NCI-H2171 treated with DMSO at 0.1 percent for 48 hours (cell line): ENCODE measurements at places on chromosomes 2 and 18.

DNA sequence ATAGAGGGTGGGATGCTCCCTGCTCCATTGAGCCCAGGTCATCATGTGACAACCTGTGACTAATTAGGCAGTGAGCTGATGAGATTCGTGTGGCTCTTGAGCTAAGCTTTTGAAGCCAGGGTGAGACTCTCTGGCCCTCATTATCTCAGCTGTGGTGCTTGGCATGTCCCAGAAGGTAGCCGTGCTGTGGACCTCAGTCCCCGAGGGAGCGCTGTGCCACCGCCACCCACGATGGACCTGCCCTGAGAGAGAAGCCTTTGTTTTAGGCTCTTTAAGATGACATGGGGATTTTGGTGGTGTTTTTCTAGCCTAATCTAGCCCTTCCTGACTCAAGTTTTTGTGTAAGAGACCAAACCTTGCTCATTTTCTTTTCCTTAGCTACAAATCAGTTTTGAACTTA, 66.4 kb downstream of the NEDD4L start:
- no peak for DNase-seq

DNA sequence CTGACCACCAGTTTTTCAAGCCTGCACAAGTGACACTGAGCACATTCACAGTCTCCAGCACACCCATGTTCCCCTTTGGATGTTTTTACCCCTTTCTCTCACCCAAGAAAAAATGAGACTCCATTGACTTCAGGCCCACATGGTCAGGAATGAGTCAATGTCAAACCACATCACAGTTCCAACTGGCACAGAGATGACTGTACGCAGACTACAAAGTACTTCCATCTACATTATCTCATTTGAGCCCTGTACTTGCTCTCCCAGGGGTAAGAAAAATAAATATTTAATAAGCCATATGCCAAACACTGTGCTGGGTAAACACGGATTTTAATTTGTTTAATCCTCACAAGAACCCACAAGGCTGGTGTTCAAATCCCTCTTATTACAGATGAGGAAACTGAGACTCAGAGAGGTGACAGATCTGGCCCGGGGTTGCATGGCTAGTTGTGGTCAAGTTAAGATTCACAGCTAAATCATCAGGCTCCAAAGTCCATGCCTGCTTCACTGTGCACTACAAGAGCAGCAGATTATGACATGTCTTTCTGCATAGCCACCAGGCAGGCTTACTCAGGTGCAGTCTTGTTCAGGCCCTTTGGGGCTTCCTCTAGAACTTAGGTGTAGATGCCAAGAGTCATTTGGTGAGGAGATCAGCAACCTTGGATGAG, 106.1 kb downstream of the TXNL1 start:
- peak; percentile 17 for DNase-seq

DNA sequence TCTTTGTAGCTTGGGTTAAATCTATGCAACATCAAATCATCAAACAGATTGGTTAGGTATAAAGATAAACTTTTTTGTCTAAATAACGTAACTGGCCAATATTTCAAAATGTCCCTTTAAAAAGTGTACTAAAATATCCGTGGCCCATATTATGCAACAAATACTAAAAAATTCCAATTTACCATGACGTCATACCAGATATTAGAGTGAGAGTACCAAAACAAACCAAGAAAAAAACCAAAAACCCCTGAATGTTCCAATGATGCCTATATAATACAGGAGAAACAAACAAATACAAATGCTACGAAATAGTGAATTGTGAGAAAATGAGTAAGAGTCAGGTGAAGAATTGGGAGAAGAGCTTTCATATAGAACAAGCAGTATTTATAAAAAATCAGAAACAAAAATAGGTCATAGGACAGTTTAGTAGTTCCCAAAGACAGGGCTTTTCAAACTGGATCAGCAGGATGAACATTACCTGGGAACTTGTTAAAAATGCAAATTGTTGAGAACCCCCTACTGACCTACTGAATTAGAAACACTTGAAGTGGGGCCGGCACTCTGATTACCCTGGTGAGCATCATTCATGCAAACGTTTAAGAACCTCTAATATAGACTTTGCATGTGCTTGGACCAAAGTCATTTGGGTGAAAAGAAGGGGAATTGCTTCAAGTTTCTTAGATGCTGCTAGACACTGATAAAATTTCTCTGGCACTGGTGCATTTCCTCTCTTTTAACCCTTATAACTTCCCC, 753.7 kb downstream of the DSC3 start:
- DNase-seq, result no peak

GRCh38 chr2:69200107-69200520, 186.9 kb downstream of the GFPT1 start:
- no peak for DNase-seq

DNA sequence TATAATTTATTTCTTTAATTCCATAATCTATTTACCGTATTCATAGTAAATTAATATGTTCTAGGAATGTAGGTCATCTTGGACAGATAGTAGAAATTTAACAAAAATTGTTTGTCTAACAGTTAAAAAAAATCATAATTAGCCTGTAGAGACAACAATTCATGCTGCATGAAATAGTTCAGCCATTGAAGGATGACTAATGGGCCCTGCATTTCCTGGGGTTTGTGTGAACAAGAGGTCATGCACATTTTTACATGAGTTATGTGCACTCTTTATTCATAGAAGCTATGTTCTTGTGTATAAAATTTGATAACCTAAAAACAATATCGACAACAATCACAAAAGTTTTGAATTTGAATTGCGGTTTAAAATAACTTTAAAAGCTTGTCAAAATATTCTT, 1663.6 kb downstream of the SUCLG1 start:
- DNase-seq, result no peak

DNA sequence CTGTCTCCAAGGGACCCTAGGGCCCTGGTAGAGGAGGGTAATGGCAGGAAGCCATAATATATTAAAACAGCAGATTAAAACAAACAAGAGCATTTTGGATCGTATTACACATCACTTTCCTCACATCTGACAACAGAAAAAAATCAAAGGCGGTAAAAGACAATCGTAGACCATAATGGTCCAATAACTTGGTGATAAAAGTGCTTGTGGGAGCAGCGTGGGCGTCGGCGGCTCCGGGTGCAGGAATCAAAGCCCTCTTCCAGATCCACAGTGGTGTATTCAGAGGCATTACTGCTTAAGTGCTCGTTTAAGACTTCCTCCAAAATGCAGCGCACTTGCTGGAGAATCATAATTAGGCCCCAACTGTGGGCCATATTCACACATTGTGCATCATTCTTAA, 68.0 kb downstream of the FECH start:
- DNase-seq, result peak; percentile 51

GRCh38 chr2:64906853-64907536, 82.2 kb upstream of the SLC1A4 start:
- DNase-seq, result no peak

DNA sequence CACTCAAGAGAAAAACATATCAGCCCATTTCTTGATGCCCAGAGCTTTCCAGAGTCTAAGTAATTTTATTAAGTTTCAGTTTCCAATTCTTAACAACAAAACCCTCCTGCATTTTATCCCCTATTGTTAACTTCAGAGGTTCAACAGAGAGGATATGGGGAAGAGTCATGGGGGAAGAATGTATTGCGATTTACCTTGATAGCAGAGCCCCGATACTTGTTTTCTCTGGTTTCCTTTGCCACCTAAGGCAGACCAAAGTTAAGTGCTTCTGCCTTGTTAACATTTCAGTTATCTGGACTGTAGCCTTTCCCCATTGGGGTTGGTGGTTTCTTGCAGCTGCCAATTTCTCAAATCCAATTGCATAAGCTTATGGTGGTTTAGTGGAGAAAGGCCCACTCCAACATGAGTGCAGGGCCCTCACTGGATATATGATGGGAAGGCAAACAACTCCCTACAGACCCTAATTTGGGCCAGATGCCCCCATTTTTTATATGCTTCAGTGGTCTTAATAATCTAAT, 82.0 kb upstream of the ITGB6 start:
- DNase-seq, result no peak

DNA sequence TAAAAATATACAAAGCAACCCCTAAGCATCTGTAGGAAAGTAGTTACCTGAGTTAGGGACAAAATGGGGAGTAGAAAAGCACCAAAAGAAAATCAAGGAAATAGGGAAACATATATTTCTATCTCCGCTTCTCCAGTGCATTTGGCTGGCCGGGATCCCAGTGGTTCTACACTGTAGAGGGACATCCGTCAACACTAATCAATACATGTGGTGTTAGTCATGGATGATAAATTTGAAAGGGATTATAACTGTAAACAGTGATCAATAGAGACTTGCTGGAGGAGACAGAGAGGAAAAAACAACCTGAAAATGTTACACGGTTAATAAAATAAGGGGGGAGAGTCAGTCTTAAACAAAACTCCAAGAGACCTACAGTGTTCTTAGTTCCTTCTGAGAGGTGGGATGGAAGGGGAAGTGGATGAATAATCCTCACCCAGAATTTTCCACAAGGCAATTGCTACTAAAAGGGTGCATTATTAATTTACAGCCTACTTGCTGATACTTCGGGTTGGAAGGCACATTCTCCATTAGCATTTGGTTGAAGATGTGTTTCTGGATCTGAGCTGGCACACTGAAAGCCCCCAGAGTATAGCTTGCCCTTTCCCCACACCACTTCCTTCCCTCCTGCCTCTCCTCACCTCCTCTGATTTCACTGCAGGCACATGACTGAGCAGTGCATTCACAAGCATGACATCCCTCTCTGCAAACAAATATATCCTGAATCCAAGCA, 530.0 kb downstream of the BCL11A start:
- no peak for DNase-seq

DNA sequence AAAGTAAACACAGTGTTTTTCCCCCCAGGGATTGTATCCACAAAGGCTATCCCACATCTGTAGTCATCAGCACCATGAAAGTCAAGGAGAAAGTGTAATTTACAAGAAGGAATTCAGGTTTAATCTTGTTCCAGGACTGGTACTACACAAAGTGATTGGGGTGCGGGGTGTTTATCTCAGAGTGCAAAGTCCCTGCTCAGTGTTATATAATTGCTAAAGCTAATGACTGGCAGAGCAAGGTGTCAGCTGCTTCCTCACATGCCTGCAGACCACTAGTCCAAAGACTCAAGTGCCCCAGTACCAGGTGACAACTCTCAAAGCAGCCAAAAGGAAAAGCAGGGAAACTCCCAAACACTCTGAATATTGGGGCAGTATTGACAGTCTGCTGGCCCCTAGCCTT, 40.4 kb upstream of the PDCL3 start:
- no peak for DNase-seq

GRCh38 chr2:6845312-6845711, 20.4 kb downstream of the CMPK2 start:
- no peak for DNase-seq

GRCh38 chr2:35410431-35411061, 945.0 kb upstream of the CRIM1 start:
- DNase-seq, result peak; percentile 48

DNA sequence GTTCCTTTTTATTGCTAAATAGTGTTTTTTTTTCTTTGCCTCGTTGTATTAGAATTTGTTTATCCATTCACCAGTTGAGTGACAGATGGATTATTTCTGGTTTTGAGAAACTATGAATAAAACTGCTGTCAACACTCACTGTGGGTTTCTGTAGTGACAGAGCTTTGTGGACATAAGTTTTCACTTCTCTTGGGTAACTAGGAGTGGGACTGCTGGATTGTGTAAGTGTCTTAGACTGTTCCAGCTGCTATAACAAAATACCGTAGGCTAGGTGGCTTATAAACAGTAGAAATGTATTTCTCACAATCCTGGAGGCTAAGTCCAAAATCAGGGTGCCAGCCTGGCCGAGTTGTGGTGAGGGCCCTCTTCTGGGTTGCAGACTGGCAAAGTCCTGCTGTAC, 71.9 kb downstream of the TNFRSF11A start:
- no peak for DNase-seq

DNA sequence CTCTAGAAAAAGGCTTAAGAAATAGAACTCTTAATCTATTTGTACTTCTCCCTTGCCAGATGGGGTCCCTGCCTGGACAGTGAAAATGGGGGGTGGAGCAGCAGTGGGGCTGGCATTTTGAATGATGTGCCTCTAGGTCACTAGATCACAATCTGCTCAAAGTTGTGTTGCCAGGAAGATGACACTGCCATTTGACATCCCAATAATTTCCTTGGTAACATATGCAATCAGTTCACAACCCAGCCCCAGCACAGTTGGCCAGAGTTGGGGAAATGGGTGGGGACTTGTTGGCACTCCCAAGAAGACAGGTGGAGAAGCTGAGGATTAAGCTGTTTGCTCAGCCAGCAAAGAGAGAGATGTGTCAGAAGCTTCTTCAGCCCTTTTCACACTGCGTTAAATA, 558.3 kb upstream of the KLHL29 start:
- peak; percentile 69 for DNase-seq

DNA sequence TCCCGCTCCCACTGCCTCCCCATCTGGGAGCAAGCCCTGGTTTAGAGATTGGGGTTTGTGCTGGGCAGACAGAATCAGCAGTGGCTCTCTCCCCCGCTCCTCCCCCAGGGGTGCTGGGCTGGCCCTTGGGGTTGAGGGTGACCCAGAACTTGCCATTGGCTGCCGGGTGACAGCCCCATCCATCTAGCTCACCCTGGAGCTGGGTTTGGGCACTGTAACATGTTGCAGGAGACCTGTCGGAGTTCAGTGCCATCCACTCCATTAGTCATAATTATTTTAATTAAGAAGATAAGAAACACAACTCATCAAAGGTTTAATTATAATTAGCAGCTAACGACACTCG, 111.4 kb upstream of the OTOS start:
- no peak for DNase-seq

GRCh38 chr2:191155608-191156071, 4.8 kb upstream of the STAT4 start:
- DNase-seq, result peak; percentile 66

- DNase-seq, result no peak
Observed at GRCh38 chr18:23926571-23926970, 88.0 kb upstream of the TTC39C start.

- DNase-seq, result no peak
Observed at GRCh38 chr18:37532917-37533316, 32.7 kb downstream of the CELF4 start.

GRCh38 chr2:219116776-219117646, 43.6 kb downstream of the NHEJ1 start:
- peak; percentile 7 for DNase-seq

GRCh38 chr2:66926594-66927112, 470.5 kb upstream of the ETAA1 start:
- no peak for DNase-seq

DNA sequence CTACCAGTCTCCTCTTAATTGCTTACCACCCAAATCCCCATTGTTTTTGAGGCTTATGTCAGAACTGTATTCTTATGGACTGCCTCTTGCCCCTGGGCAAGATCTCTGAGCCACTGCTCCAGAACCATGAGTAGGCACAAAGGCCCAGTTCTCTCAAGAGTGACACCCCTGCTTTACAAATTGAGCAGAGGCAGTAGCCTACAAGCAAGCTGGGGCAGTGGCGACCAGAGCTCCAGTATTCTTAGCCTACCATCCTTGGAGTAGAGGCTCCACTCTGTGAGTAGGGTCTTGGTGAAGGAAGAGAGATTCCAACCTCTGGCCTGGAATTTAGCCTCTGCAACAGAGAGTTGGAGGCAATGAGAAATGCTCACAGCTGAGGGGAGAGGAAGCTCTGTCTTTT, 36.5 kb downstream of the WDR75 start:
- no peak for DNase-seq

- DNase-seq, result no peak
Observed at GRCh38 chr18:21656402-21656801, 44.3 kb downstream of the SNRPD1 start.

- DNase-seq, result no peak
Observed at GRCh38 chr18:36265015-36265414, 32.5 kb upstream of the FHOD3 start.
